ENCODE measurements at places on chromosomes 5 and 9.

DNA sequence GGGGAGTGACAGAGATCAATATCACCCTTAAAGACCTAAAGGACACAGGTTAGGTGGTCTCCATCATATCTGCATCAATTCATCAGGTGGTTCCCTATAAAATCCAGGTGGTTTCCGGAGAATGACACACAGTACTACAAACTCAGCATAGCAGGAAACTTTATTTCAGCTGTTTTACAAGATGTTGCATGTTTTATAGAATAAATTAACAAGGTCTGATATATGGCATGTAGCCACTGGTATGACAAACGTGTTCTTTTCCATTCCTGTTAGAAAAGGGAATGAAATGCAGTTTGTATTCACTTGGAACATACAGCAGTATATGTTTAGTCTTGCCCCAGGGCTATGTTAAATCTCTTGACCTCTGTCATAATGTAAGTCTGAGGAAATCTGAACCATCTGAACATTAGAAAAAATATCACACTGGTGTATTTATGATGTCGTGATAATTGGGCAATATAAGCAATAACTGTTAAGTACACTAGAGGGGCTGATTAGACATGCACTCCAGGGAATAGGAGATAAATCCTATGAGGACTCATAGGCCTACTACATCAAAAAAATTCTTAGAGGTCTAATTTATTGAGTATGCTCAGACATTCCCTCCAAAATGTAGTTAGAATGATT is 42.2 kb upstream of the TNFSF8 start:
- DNase-seq: no peak

DNA sequence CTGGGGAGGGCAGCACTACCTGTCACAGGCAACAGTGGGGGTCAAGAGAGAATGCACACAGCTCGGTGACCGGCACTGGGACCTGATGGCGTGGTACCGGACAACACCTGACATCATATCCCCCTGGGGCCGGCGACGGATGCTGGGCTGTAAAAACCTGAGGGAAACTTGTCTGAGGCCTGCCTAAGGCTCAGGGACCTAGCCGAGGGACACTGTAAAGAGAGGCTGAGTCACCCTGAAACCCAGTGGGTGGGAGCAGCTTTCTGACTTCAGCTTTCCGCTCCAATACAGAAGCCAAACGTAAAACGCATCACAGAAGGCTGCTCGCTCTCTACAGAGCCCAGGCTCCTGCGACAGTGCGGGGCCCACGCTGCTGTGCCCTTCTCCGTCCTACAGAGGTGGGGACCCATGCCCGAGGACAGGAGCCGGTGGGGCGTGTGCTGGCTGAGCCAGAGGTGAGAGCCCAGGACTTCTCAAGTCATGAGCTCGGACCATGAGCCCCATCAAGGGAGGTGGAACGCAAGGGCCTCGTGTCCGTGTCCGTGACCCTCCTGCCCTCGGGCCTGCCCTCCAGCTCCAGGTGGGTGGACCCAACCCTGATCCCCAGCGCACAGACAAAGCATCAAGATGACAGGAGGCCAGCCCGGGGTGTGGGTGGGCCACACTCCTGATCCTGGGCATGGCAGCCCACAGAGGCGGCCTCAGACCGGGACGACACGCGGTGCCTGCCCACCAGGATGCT is 5.3 kb downstream of the RALGDS start:
- DNase-seq: no peak

GRCh38 chr5:135543485-135544304 is 7.9 kb upstream of the NEUROG1 start:
- DNase-seq: no peak

DNA sequence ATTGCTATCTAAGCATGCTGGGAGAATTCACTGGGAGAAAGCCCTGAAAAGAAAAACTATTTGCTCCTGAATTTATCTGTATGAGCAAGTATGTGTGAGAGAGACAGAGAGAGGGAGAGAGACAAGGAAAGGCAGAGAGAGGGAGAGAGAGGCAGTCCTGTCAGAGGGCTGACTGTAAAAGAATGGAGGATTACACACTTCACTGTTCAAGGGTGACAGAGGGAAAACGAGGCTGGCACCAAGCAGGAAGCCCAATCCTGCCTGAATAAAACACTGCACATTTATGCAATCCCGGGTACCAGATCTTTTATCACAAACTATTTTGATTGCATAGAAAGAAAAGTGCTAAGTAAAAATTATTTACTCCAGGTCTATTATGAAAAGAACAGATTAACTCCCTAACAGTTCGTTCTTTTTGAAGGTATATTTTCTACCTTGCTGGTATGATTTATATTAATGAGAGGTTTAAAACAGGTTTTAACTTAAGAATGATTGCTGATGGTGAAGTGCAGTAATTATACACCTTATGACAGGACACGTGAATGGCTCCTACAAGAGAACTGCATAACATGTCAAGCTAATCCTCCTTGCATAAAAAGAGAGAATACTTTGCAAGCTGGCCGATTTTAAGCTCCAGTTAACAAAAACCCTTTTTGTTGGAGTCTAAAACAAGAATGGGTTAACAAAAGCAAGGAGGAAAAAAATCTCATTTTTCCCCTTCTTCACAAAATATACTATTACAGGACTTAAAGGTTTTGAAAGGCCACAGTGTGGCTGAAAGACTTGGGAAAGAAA is 82.5 kb downstream of the NFIB start:
- DNase-seq: no peak

DNA sequence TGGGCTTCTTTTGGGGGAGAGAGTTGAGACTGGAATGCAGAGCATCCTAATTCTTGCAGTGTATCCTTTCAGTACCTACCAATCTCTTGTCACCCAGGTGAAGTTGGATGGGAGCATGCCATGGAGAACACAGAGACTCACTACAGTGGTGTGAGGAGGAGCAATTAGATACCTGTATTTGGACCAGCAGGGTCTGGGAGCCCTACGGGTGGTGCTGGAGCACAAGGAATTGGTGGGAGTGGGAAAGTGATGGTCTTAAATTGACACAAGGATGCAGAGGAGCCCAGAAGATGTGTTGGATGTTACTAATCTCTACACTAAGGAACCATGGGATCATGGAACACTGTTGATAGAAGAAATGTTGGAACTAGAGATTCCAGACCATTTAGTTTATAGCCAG is 212.7 kb downstream of the CHSY3 start:
- no peak for DNase-seq

GRCh38 chr5:91367908-91368648 is 15.0 kb downstream of the ARRDC3 start:
- DNase-seq: no peak

DNA sequence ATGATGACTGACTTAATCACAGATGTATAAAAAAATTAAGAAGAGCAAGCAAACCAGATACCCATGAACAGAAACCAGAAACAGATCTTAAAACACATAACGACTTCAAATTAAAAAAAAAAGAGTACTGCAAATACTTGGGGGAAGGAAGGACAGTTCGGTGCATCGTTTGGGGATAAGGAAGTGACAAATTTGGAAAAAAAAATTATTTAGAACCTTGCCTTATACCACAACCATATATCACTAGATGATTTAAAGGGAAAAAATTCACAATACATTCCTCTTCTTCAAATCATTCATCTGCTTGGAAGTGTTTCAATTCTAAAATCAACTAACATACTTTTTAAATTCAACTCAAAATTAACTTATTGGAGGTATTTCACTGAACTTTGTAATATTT is 1038.6 kb upstream of the DMAC1 start:
- DNase-seq: no peak

DNA sequence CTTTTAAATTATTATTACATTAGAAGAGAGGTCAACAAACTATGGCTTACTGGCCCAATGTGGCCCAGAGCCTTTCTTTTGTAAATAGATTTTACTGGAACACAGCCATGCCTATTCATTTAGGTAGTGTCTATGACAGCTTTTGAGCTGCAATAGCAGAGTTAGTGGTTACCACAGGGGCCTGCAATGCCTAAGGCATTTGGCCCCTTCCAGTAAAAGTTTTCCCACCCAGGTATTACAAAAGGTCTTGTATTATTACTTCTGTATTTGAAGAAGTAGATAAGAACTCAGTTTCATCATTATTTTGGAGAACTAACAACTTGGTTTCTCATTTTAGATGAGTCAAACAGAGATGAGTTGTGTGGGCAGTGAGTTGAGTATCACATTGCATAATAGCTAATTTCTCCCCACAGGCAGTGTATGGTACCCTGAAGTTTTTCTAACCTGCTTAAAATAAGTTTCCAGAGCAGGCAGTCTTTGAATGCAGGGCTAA is 9.5 kb downstream of the MTRR start:
- DNase-seq: no peak

DNA sequence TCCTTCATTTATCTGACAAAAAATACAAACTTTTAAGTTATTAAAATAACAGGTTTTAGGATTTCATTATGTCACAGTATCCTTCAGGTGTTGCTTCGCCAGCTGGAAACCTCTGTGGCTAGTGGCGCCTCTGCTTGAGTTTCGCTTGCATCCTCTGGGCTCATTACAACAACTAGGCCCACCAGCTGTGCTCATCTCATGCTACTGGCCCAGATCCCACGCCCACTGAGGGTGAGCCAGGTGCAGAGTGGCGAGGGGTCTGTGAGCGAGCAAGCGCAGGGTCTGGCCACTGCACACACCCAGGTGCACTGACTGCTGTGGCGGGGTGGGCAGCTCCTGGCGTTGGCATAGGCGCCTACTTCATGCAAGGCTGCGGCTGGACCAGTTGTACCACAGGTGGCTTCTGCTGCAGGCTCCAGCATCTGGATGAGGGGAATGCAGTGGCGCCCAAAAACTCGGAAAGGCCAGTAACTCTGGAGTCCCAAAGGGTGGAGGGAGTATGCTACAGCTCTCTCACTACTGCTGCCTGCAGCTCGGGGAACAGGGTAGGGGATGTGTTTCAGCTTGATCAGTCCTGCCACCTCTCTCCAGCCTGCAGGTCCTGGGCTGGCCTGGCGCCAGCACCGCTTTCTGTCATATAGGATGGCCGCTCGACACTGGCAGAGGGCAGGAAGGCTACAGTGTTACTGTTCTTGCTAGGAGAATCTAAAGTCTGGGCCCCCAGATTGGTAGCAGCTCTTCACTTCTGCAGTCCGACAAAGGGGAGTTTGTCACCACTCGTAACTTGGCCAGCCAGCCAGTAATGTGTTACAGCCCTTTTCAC is 452.1 kb downstream of the TUSC1 start:
- DNase-seq: no peak

DNA sequence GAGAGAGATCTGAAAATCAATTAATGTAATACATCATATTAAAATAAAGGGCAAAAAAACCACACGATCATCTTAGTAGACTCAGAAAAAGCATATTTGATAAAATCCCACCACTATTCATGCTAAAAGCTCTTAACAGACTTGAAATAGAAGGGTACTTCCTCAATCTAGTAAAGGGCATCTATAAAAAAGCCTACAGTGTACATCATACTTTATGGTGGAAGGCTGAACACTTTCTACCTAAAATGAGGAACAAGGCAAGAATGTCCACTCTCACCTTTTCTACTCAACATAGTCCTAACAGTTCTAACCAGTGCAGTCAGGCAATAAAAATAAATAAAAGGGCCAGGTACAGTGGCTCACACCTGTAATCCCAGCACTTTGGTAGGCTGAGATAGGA is 38.9 kb downstream of the POLK start:
- DNase-seq: no peak

DNA sequence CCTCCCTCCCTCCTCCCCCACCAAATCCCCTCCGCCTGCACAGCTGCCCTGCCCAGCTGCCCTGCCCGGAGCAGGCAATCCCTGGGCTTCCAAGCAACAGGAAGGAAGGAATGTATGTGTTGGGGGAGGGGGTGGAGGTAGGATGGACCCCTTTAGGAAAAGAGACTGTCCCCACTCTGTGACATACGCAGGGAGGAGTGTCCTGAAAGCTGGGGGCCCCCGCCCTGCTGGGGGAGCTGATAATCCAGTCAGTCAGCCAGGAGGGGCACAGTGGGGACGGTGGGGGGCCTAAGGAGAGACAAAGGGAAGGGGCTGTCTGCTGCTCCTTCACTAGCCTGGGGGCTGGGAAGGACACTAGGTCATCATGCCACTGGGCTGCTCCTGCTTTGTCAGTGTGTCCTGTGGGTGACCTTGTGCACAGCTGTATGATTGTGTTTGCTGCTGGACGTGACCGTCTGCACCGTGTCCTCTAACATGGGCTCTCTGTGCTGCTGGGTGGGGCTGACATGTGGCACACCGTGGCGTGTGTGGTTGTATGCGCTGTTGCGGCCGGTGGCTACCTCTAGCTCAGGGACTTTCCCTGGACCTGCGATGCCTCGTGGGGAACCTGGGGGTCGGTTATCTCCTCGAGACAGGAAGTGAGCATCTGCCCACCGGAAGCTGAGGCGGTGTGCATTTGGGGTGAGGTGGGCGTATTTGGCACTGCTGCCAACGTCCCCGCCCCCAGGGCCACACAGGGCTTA is 3.0 kb downstream of the N4BP3 start:
- no peak for DNase-seq

GRCh38 chr5:75046366-75047142 is 5.8 kb downstream of the GCNT4 start:
- DNase-seq: no peak

GRCh38 chr9:95037789-95038521 is 279.6 kb downstream of the FANCC start:
- DNase-seq: no peak

DNA sequence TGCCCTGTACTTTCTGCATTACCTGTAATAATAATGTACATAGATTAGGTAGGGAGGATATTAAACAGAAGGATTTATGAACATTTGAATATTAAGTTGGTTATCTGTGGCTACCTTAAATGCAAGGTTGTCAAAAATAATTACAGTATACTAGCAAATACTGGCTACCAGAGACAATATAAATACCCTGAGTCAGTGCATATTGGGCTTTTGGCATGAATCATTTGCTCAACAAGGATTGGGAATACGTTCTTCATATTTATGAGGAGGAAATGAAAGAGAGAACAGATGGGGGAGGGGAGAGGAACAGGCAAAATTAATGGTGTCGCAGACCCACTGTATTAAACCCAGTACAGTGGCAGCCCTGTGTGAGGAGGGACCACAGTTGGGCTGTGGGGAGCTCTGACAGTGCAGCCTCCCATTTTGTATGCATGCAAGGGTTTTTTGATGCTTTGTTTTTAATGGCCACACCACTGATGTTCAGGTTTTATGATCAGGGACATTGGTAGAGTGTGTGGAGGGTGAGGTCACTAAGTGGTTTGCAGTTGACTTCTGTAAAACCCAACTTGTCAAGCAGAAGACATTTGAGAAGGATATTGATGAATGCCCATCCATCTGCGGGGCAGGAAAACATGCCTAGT is 56.9 kb downstream of the MVB12B start:
- no peak for DNase-seq

DNA sequence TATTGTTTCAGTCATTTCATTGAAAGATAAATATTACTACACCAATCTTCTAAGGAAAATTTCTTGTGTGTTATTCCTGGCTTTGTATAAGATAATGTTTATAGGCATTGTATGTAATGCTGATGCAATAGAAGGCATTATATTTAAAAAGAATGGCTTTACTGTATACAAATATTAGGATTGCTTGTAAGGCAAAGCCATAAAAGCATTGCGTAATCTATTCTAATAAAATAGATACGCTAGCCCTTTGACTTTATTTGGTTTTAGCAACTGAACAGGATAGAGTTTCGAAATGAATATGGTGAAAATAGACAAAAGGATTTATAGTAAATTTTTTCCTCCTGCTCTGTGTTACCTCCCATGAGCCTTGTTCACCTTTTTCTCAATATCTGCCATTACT is 5.5 kb upstream of the LYSMD3 start:
- no peak for DNase-seq

- no peak for DNase-seq
Measured at GRCh38 chr5:176779537-176779936, 30.8 kb upstream of the UNC5A start.

Data from 8988T (cell line).